Activated T-cell treated with anti-CD3 and anti-CD28 coated beads, Interleukin-2, amount 50 U/mL, for 72 hours (primary cell): ENCODE measurements at places on chromosomes 1 and 21. TPM values are rescaled to one million over a fixed set of nuclear protein-coding genes. Genes with fewer than 3 reads are reported as not detected.

Gene GLIS1
- not detected for total RNA-seq

Gene UQCRH
- total RNA-seq, result 303 TPM

Gene NBPF6
- total RNA-seq, result not detected

Gene LCE3B
- total RNA-seq, result not detected

Gene OR10J1
- total RNA-seq, result not detected

Gene PGLYRP4
- 0.29 TPM for total RNA-seq

Gene SDHC
- total RNA-seq, result 141 TPM

Gene CYP4A11
- not detected for total RNA-seq

- H3K36me3 ChIP-seq, result peaks cover 2% of the 10 kb centered on the region
- H3K27ac ChIP-seq, result no peak overlapping the region
- no peak for DNase-seq
- no peaks in the 10 kb centered on the region for H3K27me3 ChIP-seq
- H3K4me1 ChIP-seq, result no peaks in the 10 kb centered on the region
- no peak overlapping the region for H3K4me3 ChIP-seq
Observed at GRCh38 chr1:70966018-70966638, 81.5 kb downstream of the PTGER3 start.

DNA sequence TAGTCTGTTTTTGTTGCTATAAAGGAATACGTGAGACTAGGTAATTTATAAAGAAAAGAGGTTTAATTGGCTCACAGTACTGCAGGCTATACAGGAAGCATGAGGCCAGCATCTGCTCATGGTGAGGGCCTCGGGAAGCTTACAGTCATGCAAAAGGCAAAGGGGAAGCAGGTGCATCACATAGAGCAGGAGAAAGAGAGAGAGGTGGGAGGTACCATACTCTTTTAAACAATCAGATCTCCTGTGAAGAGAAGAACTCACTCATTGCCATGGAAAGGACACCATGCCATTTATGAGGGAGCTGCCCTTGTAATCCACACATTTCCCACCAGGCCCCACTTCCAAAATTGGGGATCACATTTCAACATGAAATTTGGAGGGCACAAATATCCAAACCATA is 12.7 kb downstream of the PPP1R12B start:
- no peak overlapping the region for H3K4me3 ChIP-seq
- H3K4me1 ChIP-seq, result peaks cover 6% of the 10 kb centered on the region
- no peaks in the 10 kb centered on the region for H3K27me3 ChIP-seq
- no peaks in the 10 kb centered on the region for H3K36me3 ChIP-seq
- H3K27ac ChIP-seq, result no peak overlapping the region

GRCh38 chr1:237258871-237259270 is 216.9 kb downstream of the RYR2 start:
- no peak overlapping the region for H3K27ac ChIP-seq
- H3K4me3 ChIP-seq, result no peak overlapping the region
- peaks cover 2% of the 10 kb centered on the region for H3K36me3 ChIP-seq
- no peak for DNase-seq
- peaks cover 6% of the 10 kb centered on the region for H3K27me3 ChIP-seq

DNA sequence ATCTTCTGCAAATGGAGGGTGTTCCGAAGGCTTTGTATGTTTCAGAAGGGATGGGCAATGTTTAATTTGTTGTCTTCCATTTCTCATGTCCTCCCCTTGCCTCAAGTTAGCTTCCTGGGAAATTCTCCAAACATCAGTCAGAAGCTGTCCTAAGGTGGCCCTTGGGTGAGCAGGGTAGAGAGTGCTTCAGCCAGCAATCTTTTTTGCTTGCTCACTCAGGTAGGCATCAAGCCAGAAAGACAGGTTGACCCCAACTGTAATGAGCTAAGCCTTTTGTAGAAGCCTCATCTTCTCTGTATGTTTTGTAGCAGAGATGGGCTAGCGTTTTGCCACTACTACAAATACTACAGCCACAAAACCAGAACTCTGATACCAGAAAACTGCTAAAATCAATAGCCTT is 321.5 kb upstream of the FAM78B start:
- no peaks in the 10 kb centered on the region for H3K4me1 ChIP-seq
- H3K27ac ChIP-seq, result peak overlapping the region; percentile 89
- DNase-seq, result no peak
- H3K27me3 ChIP-seq, result no peaks in the 10 kb centered on the region
- H3K36me3 ChIP-seq, result no peaks in the 10 kb centered on the region
- H3K4me3 ChIP-seq, result peak overlapping the region; percentile 80

DNA sequence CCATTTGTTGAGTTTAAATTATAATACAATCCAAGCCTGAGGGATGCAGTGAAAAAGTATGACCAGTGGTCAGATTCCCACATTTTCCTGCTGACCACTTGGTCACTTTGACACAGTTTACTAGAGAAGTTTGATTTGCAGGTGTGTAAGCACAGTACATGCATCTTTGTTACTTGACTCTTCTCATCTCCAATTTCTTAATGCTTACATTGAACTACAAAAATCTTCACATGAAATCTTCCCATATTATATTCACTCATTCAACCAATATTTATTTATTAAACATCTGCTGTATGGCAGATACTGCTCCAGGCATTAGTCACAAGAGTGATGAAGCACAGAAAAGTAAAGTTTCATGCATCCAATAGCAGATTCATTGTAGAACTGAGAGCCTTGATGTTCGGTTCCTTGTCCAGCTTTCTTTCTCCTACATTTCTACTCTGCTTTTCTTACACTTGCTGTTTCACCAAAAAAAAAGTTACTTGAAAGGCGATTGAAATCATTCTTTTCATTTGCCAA is 211.7 kb downstream of the NFIA start:
- peak overlapping the region; percentile 45 for H3K27ac ChIP-seq
- peaks cover 51% of the 10 kb centered on the region for H3K27me3 ChIP-seq
- H3K36me3 ChIP-seq, result peaks cover 7% of the 10 kb centered on the region
- peaks cover 11% of the 10 kb centered on the region for H3K4me1 ChIP-seq
- H3K4me3 ChIP-seq, result no peak overlapping the region
- DNase-seq, result no peak

GRCh38 chr1:113041569-113042284 is 31.3 kb upstream of the LRIG2 start:
- H3K27me3 ChIP-seq, result no peaks in the 10 kb centered on the region
- H3K4me3 ChIP-seq, result no peak overlapping the region
- peaks cover 23% of the 10 kb centered on the region for H3K4me1 ChIP-seq
- no peak overlapping the region for H3K27ac ChIP-seq
- no peak for DNase-seq
- no peaks in the 10 kb centered on the region for H3K36me3 ChIP-seq

GRCh38 chr1:153661111-153661708 is 2.7 kb downstream of the SNAPIN start:
- DNase-seq, result no peak
- no peak overlapping the region for H3K4me3 ChIP-seq
- H3K4me1 ChIP-seq, result peaks cover 30% of the 10 kb centered on the region
- H3K27me3 ChIP-seq, result no peaks in the 10 kb centered on the region

GRCh38 chr1:30730346-30731108 is 7.1 kb upstream of the MATN1 start:
- no peak overlapping the region for H3K27ac ChIP-seq
- H3K4me3 ChIP-seq, result no peak overlapping the region
- peaks cover 18% of the 10 kb centered on the region for H3K36me3 ChIP-seq
- H3K4me1 ChIP-seq, result peaks cover 23% of the 10 kb centered on the region

DNA sequence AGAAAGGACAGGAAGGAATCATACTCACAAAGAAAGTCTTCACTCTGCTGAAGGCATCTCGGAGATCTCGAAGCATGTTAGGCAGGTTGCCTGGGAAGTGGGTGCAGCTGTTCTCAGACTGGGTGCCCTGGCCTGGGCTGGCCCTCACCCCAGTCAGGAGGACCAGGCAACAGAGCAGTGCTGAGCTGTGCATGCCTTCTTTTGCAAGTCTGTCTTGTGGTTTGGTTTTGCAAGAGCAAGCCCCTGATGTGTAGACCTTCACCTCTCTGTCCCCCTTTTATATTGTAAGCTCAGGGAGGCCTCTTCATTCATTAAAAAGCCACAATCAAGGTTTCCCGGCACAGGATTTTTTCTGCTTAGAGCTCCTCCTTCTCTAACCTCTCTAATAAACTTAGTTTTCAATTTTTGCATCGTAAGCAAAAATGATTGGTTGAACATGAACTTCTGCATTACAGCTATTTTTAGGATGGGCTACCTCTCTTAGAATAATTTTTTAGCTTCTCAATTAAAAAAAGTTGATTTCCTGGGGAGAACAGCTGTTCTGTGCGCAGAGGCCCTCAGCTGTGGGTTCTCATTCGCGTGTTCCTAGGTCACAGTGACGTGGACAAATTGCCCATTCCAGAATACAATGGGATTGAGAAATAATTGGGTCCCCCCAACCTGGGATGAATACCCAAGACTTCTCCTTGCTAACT is at the start of gene IL10:
Gene IL10, minus strand, starts transcription at position 252 of the 695 bp plus-strand sequence. Its CDS starts 59 bp downstream, at position 193.
- no peak for DNase-seq
- peaks cover 40% of the 10 kb centered on the region for H3K27me3 ChIP-seq
- peaks cover 67% of the 10 kb centered on the region for H3K4me1 ChIP-seq
- no peak within 1 kb of the TSS for H3K27ac ChIP-seq
- no peaks in the 10 kb centered on the region for H3K36me3 ChIP-seq
- H3K4me3 ChIP-seq, result peak within 1 kb of the TSS; percentile 60

DNA sequence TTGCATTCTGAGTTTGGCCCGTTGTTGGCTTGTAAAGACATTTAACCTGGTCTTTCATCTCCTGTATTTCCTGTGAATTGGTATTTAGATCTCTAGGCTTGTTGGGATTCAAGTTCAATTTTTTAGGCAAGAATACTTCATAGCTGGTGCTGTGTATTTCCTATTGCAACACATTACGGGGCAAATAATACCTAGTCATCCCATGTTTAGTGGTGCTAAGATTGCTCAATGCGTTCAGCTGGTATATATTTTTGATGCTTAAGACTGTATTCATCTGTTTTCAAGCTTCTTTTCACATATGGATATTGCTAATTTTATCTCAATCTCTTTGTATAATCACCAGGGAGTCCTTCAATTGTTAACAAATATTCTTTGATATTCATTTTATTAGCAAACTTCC is 87.5 kb upstream of the ZBTB18 start:
- H3K4me1 ChIP-seq, result no peaks in the 10 kb centered on the region
- H3K27me3 ChIP-seq, result peaks cover 15% of the 10 kb centered on the region
- H3K36me3 ChIP-seq, result no peaks in the 10 kb centered on the region
- H3K4me3 ChIP-seq, result no peak overlapping the region
- DNase-seq, result no peak

- no peaks in the 10 kb centered on the region for H3K36me3 ChIP-seq
- peaks cover 11% of the 10 kb centered on the region for H3K27me3 ChIP-seq
- no peak for DNase-seq
Observed at GRCh38 chr21:45366931-45367401, 38.0 kb upstream of the COL18A1 start.

GRCh38 chr21:39681845-39682244 is 63.1 kb upstream of the IGSF5 start:
- H3K4me3 ChIP-seq, result no peak overlapping the region
- no peaks in the 10 kb centered on the region for H3K4me1 ChIP-seq
- no peak for DNase-seq
- no peaks in the 10 kb centered on the region for H3K36me3 ChIP-seq
- H3K27ac ChIP-seq, result no peak overlapping the region
- H3K27me3 ChIP-seq, result no peaks in the 10 kb centered on the region

DNA sequence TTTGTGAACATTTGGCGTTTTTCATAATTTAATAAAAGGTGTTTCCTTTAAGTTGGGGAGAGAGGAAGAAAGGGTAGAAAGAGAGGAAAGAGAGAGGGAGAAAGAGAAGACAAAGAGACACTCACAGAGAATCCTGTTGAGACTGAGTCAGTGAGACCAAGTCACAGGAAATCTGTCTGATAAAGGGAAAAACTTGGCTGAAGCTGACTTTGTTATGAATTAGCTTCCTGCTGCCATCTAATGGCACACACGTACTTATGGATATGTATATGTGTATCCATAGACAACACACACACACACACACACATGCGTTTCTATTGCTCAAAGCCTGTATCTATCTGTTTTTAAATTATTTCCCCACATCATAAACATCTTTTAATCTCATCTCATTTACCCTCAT is 42.5 kb upstream of the DISC1 start:
- H3K27ac ChIP-seq, result peak overlapping the region; percentile 64
- DNase-seq, result no peak
- no peak overlapping the region for H3K4me3 ChIP-seq
- H3K4me1 ChIP-seq, result no peaks in the 10 kb centered on the region

DNA sequence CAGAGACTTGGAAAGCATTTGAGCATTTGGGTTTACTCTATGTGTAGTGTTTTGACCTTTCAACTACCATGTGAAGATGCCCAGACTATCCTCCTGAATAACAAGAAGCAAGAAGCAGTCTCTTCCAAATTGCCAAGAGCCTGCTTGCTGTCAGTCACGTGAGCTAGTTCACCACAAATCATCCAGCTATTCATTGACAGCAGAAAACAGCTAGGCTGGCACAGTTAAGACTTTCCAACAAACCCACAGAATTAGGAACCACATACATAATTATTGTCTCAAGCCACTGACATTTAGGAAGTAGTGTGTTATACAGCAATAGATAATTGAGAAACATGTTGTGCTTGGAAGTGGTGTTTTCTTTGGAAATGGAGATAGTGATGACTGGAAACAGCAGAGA is 1652.0 kb downstream of the NCAM2 start:
- no peaks in the 10 kb centered on the region for H3K27me3 ChIP-seq
- no peaks in the 10 kb centered on the region for H3K36me3 ChIP-seq
- H3K27ac ChIP-seq, result no peak overlapping the region
- H3K4me1 ChIP-seq, result no peaks in the 10 kb centered on the region

DNA sequence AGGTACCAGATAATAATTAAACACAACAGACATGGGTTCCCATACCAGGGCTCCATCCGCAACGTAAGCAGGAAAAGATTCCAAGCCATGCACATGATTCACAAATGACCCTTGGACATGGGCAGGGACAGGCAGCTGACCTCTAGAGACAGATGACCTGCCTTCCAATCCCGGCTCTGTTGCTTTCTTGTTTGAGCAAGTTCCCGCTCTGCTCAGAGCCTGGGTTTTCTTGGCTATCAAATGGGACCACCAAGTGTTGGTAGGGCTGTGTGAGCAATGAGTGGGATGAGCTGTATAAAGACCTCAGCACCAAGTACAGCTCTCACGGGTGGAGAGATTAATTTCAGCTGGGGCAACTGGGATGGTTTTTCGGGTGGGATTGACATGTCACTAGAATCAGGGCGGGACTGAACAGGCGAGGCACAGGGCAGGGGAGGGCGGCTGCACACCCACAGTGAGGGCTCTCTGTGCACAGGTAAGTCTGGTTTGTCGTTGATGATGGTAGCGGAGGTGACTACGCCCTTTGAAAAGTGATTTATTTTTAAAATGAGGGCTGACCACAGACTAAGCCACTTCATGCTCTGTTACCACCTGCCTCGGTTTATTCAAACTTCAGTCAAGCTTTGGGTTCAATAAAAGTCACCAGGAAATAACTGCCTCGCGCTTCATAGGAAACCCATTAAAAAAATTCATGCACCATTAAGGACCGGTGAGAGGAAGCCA is 57.5 kb upstream of the IFFO2 start:
- peaks cover 7% of the 10 kb centered on the region for H3K27me3 ChIP-seq
- H3K4me3 ChIP-seq, result no peak overlapping the region
- DNase-seq, result no peak
- no peaks in the 10 kb centered on the region for H3K36me3 ChIP-seq
- no peak overlapping the region for H3K27ac ChIP-seq

GRCh38 chr1:154943649-154944400 is 7.3 kb upstream of the PMVK start:
- DNase-seq, result peak; percentile 49
- no peaks in the 10 kb centered on the region for H3K27me3 ChIP-seq
- H3K36me3 ChIP-seq, result no peaks in the 10 kb centered on the region
- peak overlapping the region; percentile 57 for H3K4me3 ChIP-seq

- no peak overlapping the region for H3K27ac ChIP-seq
- no peak for DNase-seq
- no peaks in the 10 kb centered on the region for H3K36me3 ChIP-seq
- H3K4me1 ChIP-seq, result peaks cover 7% of the 10 kb centered on the region
Observed at GRCh38 chr1:8910331-8910730, 31.8 kb upstream of the ENO1 start.

- no peak for DNase-seq
- H3K4me1 ChIP-seq, result no peaks in the 10 kb centered on the region
- H3K4me3 ChIP-seq, result no peak overlapping the region
- H3K36me3 ChIP-seq, result no peaks in the 10 kb centered on the region
Observed at GRCh38 chr1:36733748-36734147, 251.0 kb upstream of the CSF3R start.
